ENCODE measurements at places on chromosomes 6 and 20.

DNA sequence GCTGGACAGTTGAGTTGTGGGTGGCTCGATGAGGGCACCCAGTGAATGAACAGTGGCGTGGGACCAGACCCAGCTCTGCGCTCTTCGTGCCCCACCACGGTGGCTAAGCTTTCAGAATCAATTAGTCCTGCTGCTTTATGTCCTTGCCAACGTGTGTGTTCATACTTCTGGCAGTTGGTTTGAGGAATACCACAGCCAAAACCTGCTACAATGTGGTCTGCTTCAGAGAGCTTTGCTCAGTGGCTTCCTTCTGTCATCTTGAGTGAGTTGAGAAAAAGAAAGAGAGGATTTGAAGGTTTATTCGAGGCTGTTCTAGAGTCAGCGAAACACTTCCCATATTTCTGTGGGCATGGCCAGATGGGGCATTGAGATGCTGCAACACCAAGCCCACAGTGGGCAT lies 39.5 kb upstream of the SLC22A2 start:
- DNase-seq: no peak

GRCh38 chr20:25223179-25223661 lies 24.7 kb upstream of the PYGB start:
- DNase-seq: no peak

DNA sequence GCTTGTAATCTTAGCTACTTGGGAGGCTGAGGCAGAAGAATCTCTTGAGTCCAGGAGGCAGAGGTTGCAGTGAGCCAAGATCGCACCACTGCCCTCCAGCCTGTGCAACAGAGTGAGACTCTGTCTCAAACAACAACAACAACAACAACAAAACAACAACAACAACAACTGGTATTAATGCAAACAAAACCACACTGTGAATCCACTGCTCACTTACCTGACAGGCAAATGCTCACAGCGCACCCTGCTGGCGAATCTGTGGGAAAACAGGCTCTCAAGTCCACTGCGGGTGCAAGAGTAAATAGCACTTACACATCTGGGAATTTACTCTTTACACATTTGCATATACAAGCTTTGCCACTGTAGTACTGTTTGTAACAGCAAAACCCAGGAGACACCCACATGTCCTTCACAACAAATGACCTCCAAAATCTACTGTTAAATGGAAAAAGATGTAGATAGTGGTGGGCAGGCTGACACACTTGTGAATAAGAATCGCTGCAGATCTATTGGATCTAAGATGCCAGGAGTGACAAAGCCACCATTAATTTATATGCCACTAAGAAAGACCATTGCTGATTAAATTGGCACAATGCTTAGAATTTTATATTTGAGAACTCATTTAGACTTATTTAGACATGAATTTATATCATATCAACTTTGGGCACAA lies 29.3 kb downstream of the NSFL1C start:
- peak; percentile 84 for DNase-seq

GRCh38 chr20:56513161-56514150 lies 11.1 kb upstream of the FAM209A start:
- no peak for DNase-seq

DNA sequence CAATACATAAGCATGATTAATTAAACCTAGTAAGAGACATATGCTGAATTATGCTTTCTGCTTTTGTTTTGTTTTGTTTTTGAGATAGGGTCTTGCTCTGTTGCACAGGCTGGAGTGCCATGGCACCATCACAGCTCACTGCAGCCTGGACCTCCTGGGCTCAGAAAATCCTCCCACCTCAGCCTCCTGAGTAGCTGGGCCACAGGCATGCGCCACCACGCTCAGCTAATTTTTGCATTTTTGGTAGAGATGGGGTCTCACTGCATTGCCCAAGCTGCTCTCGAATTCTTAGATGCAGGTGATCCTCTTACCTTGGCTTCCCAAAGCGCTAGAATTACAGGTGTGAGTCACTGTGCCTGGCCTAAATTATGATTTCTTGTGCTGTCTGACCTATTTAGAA lies 3.8 kb downstream of the XPO5 start:
- no peak for DNase-seq

GRCh38 chr6:75758061-75758460 lies 9.0 kb downstream of the MYO6 start:
- DNase-seq: no peak

- DNase-seq: no peak
Observed at GRCh38 chr20:64109831-64110391, 2.5 kb upstream of the NPBWR2 start.

GRCh38 chr20:36051318-36052116 lies 83.1 kb downstream of the CNBD2 start:
- DNase-seq: no peak
